ENCODE measurements at places on chromosomes 4 and X.

DNA sequence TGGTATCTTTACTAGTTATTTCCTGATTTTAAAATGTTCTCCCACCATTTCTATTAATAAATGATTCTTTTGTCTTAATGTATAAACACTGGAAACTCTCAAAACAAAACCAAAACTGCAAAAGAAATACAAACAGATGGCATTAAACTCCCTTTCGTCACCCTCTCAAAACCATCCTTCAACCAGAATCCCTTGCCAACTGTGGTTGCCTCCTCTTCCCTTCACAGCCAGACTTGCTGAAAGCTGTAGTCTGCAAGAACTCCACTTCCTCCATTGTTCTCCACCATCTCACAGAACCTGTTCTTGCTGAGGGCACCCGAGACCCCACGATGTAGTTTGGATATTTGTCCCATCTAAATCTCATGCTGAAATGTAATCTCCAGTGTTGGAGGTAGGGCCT is 96.5 kb downstream of the WWC2 start:
- no peak for DNase-seq

DNA sequence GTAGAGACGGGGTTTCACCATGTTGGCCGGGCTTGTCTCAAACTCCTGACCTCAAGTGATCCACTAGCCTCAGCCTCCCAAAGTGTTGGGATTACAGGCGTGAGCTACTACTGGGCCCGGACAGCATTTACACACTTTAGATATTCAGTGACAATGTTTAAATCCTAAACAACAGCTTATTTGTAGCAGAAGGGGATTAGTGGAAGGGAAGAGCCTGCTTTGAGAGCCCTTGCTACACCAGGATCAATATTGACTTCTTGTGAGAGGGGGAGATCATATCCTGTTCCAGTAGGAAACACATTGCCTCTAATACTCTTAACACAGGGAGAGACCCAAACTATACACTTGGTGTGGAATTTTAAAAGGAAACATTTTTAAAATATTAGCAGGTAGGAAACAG is 7.1 kb downstream of the MGST2 start:
- no peak for DNase-seq

DNA sequence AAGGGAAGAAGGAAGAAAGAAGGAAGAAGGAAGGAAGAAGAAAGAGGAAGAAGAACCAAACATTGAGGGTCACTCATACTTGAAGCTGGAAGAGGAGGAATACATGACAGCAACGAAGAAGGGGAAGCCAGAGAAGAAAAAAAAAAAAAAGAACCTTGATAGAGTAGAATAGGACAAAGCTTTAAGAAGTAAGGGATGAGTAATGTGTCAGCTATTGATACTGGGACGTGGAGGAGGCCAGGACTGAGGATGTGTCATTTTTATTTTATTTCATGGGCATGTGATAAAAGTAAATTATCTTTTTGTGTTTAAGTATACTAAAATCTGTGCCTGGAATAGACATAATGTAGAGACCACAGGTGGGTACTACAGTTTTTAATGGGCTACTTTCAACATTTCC is 6.4 kb downstream of the EDA2R start:
- DNase-seq: no peak

DNA sequence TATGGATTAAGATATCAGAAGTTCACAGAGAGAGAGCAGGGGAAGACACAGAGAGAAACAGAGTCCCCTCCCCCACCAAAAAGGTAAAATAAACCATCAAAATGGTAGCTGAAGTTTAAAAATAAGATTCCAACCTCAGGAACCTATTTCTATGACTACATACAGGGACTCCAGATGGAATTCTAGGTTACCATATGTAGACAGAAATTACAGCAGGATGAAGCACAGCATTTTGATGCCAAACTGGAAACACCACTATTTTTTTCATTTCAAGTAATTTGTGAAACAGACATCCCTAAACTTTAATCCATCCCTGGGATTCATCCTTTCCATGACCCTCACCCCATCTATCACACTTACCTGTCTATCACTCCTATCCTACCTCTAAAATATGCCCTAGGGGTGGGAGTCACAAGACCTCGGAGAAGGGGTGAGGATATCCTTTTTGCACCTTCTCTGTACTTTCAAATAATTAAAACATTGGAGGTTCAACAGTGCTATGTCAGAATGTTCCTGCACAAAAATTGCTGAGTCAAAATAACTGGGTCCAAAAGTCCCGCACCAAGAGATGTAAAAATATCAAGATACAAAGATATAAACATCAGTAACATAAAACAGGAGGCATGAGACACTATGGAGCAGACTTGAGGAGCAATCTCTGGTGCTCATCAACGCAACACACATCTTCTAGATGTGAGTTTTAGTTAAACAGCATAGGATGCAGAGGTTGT is 344.5 kb upstream of the RASGEF1B start:
- no peak for DNase-seq

DNA sequence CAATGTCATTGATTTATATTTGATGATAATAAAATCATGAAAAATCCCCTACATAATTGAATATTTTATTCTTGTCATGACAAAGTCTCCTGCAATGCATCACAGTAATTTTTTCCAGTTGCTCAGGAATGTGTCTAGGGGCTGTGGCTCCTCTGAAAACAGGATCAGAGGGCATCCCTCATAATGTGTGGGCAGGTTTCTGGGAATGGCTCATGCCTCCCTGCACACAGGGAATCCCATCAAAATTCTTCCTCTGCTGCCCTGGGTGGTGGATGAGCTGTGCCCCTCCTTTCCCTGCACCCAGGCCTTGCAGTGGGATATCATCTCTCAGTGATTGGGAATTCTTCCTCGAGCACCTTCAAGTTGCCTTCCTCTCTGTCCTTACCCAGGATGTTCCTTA is 20.4 kb upstream of the PUDP start:
- DNase-seq: no peak

DNA sequence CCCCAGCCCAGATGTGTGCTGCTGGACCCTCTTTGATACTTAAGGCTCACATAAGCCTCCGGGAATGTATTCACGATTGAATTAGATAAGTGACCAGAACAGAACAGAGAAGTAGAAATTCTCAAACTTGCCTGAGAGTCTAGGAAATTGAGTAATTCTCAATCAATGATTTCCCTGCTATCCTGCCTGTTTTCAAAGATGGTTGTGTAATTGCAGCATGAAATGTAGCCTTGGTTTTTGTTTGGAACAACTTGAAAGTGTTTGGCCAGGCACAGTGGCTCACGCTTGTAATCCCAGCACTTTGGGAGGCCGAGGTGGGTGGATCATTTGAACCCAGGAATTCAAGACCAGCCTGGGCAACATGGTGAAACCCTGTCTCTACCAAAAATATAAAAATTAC is 41.2 kb downstream of the TNIP2 start:
- DNase-seq: no peak

DNA sequence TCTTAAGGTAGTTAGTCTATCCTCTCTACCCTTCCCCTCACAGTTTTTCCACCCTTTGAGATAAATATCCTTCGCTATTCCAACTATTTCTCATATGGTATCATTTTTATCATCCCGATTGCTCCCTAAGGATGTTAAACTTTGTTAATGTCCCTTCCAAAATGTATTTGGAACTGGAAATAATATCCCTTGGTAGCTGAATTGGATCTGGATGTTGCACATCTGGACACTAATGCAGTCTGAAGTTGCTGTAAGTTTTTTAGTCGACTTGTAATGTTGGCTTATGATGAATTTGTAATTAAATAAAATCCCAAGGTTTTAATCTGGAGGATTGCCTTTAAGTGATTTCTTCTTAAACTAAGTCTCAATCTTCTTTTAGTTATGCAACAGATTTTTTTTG is 22.5 kb downstream of the XIAP start:
- DNase-seq: no peak

DNA sequence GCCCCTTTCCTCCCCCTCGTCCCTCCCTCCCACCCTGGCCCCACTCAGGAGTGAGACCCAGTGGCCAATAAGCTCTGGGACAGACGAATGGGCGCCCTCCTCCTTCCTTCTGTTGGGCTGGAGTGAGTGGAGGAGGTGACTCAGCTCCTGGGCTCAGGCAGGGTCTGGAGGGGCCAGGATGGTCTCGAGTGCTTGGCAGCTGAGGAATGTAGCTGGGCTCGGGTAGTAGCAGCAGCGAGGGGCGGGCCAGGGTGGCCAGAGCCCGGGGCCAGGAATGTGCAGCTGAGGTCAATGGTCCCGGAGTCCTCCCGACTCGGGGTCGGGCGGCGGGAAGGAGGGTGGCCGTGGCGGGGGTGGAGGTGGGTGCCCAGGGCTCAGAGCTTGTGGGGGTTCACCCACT is 15.0 kb downstream of the G6PD start:
- no peak for DNase-seq

DNA sequence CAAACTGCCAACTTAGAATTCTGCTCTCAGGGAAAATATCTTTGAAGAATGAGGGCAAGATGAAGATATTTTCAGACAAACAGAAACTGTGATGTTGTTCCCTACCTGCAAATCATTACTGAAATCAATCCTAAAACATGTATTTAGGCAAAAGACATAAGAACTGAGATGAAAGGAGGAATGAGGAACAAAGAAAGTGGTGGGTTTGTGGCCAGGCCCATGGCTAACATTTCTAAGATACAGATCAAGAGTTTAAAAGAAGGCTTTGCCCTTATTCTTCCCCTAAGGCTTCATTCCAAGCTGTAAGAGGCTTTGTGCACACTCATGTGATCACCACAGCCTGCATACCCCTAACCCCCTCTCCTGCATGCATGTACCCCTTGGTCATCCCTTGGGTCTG is 46.5 kb downstream of the ADGRG2 start:
- no peak for DNase-seq

- no peak for DNase-seq
These were observed 28.7 kb upstream of the JAKMIP1 start for GRCh38 chr4:6229095-6229494.

GRCh38 chr4:182904211-182904761 is 12.9 kb downstream of the DCTD start:
- no peak for DNase-seq

GRCh38 chr4:42906891-42907759 is 14.6 kb downstream of the GRXCR1 start:
- DNase-seq: no peak

DNA sequence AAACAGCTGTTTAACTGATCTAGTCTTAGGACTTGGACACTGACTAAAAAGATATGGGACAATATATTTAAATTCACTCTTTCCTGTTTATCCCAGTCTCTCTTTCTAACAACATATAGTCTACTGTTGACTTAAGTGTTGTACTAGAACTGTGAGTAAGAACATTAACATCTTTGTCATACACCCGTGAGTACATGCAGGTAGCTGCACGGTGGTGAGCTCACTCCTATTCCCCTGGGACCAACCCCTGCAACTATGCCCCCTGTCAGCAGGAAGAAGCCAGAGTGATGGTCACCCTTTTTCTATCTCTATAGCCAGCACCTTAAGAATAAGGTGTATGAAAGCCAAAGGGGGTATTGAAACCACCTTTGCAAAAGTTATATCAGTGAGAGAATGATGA is 17.6 kb downstream of the TBL1X start:
- DNase-seq: no peak

DNA sequence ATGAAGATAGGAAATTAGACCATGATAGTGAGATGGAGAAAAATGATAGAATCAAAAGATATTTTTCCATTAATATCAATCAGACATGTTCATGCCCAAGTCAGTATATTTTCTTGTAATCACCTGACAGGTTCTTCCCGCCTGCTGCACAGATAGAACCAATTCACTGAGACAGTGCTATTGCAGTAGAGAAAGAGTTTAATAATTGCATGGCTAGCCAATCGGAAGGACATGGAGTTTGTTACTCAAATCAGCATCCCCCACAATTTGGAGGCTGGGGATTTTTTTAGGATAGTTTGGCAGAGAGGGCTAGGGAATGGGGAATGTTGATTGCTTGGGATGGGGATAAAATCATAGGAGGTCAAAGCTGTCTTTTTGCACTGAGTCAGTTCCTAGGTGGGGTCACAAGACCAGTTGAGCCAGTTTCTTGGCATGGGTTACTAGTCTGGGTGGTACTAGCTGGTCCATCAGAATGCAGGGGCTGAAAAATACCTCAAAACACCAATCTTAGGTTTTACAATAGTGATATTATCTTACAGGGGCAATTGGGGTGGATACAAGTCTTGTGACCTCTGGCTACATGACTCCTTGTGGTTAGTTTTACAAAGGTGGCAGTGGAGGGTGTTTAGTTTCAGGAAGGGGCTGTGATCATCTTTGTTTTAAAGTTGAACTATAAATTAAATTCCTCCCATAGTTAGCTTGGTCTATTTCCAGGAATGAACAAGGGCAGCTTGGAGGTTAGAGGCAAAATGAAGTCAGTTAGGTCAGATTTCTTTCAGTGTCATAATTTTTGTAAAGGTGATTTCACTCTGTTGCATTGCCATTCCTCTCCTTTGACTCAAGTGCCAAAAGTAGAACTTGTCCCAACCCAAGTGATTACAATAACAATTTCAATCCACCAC is 100.3 kb upstream of the PDE5A start:
- DNase-seq: no peak

DNA sequence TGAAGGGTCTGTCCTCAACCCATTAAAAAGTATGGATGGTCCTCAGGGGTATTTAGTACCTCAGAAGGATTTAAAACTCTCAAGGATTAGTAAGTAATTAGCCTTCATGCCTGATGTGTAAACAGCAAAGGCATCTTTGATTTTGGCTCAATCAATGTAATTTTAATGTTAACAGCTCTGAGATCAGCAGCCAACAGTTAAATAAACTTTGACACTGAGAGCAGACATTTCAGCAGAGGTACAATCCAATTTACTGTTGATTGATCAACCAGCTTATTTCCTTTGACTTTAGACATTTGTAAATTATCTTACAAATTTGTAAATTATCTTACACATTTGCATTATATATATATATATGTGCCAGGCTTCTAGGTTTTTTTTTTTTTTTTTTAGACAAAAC is 36.9 kb downstream of the STOX2 start:
- DNase-seq: no peak

DNA sequence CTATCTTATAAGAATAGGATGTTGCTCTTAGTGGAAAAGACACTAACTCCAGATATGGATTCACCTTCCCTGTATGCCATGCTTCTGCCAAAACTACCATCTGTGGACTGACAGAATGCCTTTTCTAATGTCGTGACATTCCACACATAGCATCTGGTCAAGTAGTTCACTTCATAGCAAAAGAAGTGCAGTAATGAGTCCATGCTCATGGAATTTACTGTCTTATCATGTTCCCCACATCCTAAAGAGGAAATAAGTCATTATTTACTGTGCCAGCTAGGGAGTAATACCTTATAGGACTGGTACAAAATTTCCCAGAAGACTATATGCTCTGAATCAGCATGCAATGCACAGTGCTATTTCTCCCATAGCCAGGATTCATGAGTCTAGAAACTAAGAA is 562.4 kb downstream of the TLL1 start:
- DNase-seq: no peak

GRCh38 chr4:8914461-8915171 is 43.0 kb upstream of the HMX1 start:
- no peak for DNase-seq

- no peak for DNase-seq
These were observed 216.1 kb upstream of the TLL1 start for GRCh38 chr4:165656829-165657490.

GRCh38 chrX:143661286-143661685 is 25.4 kb upstream of the SLITRK4 start:
- no peak for DNase-seq

- no peak for DNase-seq
These were observed 2.9 kb downstream of the USP51 start for GRCh38 chrX:55486736-55487135.

- DNase-seq: no peak
These were observed 98.1 kb downstream of the HNRNPD start for GRCh38 chr4:82275431-82276331.

GRCh38 chr4:141518222-141518621 is 118.2 kb upstream of the IL15 start:
- no peak for DNase-seq

- peak; percentile 79 for DNase-seq
These were observed 47.7 kb upstream of the AFAP1 start for GRCh38 chr4:7987148-7987989.
